Activated CD4-positive, alpha-beta T cell treated with anti-CD3 and anti-CD28 coated beads for 24 hours (primary cell): ENCODE measurements at places on chromosomes 3 and 15.

GRCh38 chr3:10667901-10668476 lies 148.0 kb upstream of the SLC6A11 start:
- DNase-seq = no peak

- no peak for DNase-seq
Observed at GRCh38 chr3:24506966-24507775, 12.5 kb upstream of the THRB start.

DNA sequence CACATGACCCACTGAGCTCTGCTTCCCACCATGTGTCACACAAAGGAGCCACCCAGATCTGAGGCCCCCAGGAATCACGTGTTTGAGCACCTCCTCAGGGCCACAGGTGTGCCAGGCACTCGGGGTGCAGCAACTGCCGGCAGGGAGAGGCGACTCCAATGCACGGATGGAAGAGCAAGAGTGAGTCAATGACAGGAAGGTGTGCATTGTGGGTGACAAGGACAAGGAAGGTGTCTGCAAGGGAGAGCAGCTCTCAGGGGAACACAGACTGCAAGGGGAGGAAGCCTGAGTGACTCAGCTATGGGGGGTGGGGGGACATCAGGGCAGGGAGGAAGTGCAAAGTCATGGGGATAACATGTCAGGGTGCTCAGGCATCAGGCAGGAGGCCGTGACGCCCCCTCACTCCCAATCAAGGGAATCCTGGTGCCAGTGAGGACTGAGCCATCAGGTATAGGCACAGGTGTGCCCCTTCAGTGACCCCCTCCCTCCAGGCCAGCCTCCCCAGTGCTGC lies 67.4 kb downstream of the NUP210 start:
- DNase-seq = peak; percentile 26

DNA sequence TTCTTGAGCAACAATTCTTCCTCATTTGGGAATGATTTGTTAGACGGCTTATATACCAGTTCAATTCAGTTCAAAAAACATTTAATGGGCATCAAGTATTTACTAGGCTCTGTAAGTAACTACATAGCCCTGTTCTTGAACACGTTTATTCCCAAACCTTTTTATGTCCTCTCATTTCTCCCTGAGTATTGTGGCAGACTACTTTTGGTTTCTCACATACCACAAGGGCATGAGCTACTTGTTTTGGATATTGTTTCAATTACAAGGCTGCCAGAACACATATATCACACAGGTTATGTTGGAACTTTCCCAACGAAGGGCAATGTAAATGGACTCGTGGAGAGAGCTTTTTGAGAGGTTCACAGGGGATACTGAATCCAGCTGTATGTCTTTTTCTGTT lies 363.8 kb upstream of the NAALADL2 start:
- DNase-seq = no peak

DNA sequence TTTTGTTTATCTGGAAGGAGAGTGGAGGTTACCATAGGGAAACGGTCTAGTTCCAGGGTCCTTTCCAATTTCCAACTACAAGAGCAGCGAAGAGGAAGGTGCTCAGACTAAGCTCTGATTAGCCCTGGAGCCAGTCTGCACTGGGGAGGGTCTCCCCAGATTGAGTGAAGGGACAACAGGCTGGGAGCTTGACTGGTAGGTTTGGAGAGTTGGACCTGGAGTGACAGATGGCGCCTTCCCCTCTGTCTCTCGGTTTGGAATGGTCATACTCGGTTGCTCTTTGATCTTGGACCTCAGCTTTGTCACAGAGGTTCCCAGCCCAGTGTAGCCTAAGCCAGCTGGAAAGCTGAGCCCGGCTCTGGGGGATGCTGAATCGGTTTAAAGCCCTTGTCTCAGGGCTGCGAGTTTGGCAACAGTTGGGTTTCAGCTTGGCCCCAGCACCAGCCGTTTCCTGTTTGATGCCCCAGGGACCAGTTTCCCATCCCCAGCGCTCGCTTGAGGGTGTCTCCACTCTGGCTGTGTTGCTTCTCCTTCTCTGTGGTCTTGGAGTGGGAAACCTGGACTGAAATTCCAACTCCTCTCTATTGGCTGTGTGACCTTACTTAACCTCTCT lies 53.1 kb upstream of the ULK4 start:
- DNase-seq = no peak

DNA sequence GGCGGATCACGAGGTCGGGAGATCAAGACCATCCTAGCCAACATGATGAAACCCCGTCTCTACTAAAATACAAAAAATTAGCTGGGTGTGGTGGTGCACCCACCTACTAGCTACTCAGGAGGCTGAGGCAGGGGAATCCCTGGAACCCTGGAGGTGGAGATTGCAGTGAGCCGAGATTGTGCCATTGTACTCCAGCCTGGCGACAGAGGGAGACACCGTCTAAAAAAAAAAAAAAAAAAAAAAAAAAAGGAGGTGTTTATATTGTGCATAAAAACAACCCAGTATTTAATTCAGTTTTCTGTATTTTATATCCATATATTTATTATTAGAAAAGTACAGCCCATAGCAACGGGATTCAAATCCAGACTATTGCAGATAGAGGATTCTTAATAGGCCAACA lies 129.1 kb upstream of the SOX2 start:
- no peak for DNase-seq

DNA sequence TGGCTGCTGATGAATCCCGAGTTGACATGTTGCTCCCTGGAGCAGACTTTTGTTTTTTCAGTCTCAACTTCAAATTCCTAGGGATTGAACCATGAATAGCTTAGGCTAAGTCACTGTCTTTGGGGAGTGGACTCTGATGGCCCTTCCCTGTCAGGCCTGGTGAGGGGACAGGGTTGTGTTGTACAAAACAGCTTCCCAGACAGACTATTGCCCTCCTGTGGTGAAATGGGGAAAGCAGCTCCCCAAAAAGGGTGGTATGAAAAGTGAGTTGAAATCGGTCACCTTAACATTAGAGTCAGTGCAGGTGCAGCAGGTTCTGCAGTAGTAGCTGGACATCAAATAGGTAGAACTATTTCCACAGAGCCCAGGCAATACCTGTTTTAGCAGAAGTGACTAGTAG lies 775.6 kb downstream of the ROBO2 start:
- no peak for DNase-seq
